ENCODE measurements at places on chromosomes 5 and 9. TPM values are rescaled to one million over a fixed set of nuclear protein-coding genes. Genes with fewer than 3 reads are reported as not detected.

- peak overlapping the region; percentile 96 for H3K27ac ChIP-seq
- H3K36me3 ChIP-seq = no peaks in the 10 kb centered on the region
- peaks cover 37% of the 10 kb centered on the region for H3K4me1 ChIP-seq
- H3K27me3 ChIP-seq = no peaks in the 10 kb centered on the region
Observed at GRCh38 chr5:140108093-140109017, 5.6 kb upstream of the PURA start.

DNA sequence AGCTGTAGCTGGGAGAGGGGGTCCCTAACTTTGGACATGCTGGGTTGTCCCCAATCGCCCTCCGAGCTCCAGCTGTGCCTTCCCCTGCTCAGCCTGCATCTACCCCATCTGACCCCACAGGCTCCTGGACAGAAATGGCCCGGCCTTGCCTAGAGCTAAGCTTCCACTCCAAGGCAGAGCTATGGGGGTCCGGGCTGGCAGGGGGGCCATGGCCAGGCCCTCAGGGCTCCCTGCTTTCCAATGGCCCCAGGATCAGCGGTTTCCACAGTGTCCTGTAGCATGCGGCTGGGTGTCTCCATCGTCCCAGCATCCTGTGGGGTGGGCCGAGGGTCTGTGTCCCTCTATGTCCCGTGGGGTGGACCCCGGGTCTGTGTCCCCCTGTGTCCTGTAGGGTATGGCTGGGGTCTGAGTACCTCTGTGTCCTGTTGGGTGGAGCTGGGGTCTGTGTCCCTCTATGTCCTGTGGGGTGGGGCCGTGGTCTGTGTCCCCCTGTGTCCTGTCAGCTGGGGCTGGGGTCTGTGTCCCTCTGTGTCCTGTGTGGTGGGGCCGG is 130.6 kb downstream of the RXRA start:
- peaks cover 18% of the 10 kb centered on the region for H3K4me1 ChIP-seq
- H3K36me3 ChIP-seq = no peaks in the 10 kb centered on the region
- H3K27me3 ChIP-seq = no peaks in the 10 kb centered on the region
- peak overlapping the region; percentile 83 for H3K27ac ChIP-seq

DNA sequence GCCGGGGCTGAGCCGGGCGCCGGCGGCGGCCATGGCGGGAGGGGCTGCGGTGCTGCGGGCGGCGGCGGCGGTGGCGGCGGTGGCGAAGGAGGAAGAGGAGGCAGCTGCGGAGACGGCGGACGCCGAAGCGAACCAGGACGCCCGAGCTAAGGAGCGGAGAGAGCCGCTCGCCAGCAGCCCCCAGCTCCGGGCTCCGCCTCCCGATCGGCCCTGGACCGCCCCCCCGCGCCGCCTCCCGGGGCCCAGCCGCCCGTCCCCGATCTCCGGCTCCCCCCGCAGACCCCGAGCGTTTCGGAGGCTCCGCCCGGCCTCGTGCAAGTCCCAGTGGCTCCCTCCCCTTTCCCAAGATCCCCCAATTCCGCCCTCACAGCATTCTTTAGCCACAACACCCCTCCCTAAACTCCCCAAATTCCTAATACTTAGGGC is at the start of gene ASTN2:
TSS of gene ASTN2 (minus strand) at position 152 of the 426 bp plus-strand sequence. CDS start at position 33, 119 bp downstream.
- no peak within 1 kb of the TSS for H3K27ac ChIP-seq
- H3K4me3 ChIP-seq = peak within 1 kb of the TSS; percentile 24
- peaks cover 7% of the 10 kb centered on the region for H3K27me3 ChIP-seq
- peaks cover 4% of the 10 kb centered on the region for H3K4me1 ChIP-seq
- peak; percentile 13 for DNase-seq

- no peaks in the 10 kb centered on the region for H3K36me3 ChIP-seq
- no peak overlapping the region for H3K4me3 ChIP-seq
- no peaks in the 10 kb centered on the region for H3K27me3 ChIP-seq
Observed at GRCh38 chr5:125142458-125142857, 396.0 kb upstream of the ZNF608 start.

DNA sequence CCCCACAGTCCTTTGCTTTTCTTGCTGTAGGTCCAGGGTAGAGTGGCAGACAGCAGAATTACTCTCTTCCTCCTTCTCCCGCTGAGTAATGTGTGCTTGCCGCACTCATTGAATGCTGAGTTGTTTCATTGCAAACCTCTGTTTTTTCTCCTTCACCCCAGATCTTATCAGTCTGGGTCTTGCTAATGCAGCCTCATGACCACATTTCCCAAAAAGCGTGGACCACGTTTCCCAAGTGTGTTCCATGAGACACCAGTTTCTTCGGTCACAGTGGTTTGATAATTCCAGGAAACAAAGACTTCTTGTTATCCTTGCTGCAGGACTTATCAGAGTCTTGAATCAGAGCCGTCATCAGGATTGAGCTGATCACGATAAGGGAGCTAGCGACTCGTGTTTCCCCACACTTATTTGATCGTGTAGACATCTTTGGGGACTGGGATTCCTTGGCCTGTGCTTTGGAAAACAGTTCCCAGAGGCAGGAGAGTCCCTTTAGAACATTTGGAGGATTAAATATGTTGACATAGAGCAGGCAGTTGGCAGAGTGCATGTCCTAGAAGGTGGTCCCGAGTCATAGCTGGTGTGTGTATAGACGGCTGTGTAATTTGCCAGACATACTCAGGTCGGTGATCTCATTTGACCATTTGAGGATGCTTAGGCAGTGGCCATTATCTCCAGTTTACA is 4.4 kb downstream of the LRRC8A start:
- H3K27ac ChIP-seq = no peak overlapping the region
- no peak for DNase-seq
- H3K36me3 ChIP-seq = no peaks in the 10 kb centered on the region
- peaks cover 33% of the 10 kb centered on the region for H3K4me1 ChIP-seq
- no peak overlapping the region for H3K4me3 ChIP-seq

GRCh38 chr5:54769746-54770145 is 215.6 kb downstream of the ESM1 start:
- H3K4me1 ChIP-seq = no peaks in the 10 kb centered on the region
- H3K27me3 ChIP-seq = no peaks in the 10 kb centered on the region
- no peak for DNase-seq
- no peaks in the 10 kb centered on the region for H3K36me3 ChIP-seq
- H3K27ac ChIP-seq = no peak overlapping the region
- no peak overlapping the region for H3K4me3 ChIP-seq

- H3K36me3 ChIP-seq = no peaks in the 10 kb centered on the region
- H3K4me1 ChIP-seq = peaks cover 17% of the 10 kb centered on the region
- no peak overlapping the region for H3K27ac ChIP-seq
- H3K4me3 ChIP-seq = no peak overlapping the region
- H3K27me3 ChIP-seq = no peaks in the 10 kb centered on the region
Observed at GRCh38 chr5:170277867-170278281, 19.7 kb downstream of the LCP2 start.

DNA sequence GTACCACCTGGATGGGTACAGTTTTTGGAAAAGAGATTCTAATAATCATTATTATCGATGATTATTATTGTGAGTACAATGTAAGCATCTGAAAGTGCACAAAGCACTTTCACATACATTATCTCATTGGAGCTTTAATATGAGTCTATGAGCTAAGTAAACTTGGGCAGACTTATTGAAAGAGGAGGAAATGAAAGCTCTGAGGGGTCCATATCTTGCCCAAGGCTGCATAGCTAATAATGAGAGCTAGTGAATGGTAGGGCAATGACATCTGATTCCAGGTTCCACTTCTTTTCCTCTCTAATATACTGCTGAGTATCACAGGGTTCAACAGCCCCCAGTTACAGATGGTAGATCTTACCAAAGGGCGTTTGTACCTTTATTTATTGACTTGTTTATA is 26.1 kb downstream of the TIMD4 start:
- no peaks in the 10 kb centered on the region for H3K36me3 ChIP-seq
- no peaks in the 10 kb centered on the region for H3K27me3 ChIP-seq
- H3K27ac ChIP-seq = no peak overlapping the region
- DNase-seq = no peak
- peaks cover 5% of the 10 kb centered on the region for H3K4me1 ChIP-seq
- H3K4me3 ChIP-seq = no peak overlapping the region

- DNase-seq = no peak
- no peak overlapping the region for H3K27ac ChIP-seq
- H3K27me3 ChIP-seq = no peaks in the 10 kb centered on the region
Observed at GRCh38 chr5:62483556-62483955, 71.0 kb downstream of the IPO11 start.

- peak overlapping the region; percentile 12 for H3K27ac ChIP-seq
- DNase-seq = no peak
- peaks cover 20% of the 10 kb centered on the region for H3K36me3 ChIP-seq
Observed at GRCh38 chr9:69382135-69382534, 57.1 kb downstream of the ENTREP1 start.

GRCh38 chr5:176639981-176640380 is 7.3 kb upstream of the TSPAN17 start:
- DNase-seq = peak; percentile 50
- H3K36me3 ChIP-seq = no peaks in the 10 kb centered on the region
- no peaks in the 10 kb centered on the region for H3K4me1 ChIP-seq
- no peak overlapping the region for H3K4me3 ChIP-seq
- H3K27ac ChIP-seq = no peak overlapping the region

FBXO4 gene
- 22.0 TPM for total RNA-seq

GABRG2 gene
- not detected for total RNA-seq

TRIP13 gene
- total RNA-seq = 1.7 TPM

FOXE1 gene
- 405 TPM for total RNA-seq

Data from thyroid gland (tissue), 4 donors.